ENCODE measurements at places on chromosomes 4 and X. TPM values are rescaled to one million over a fixed set of nuclear protein-coding genes. Genes with fewer than 3 reads are reported as not detected.

The PAGE1 gene
- total RNA-seq = not detected

The PAGE4 gene
- not detected for total RNA-seq

The GPR34 gene
- not detected for total RNA-seq

The CHRDL1 gene
- 1.2 TPM for total RNA-seq

The EPGN gene
- 1.1 TPM for total RNA-seq

The EDNRA gene
- total RNA-seq = 135 TPM

The NOX1 gene
- not detected for total RNA-seq

The PF4V1 gene
- total RNA-seq = not detected

The WDR44 gene
- 20.2 TPM for total RNA-seq

The GAGE2A gene
- total RNA-seq = not detected

The SGMS2 gene
- 71.5 TPM for total RNA-seq

The TMPRSS11A gene
- total RNA-seq = not detected

The GAGE13 gene
- total RNA-seq = not detected

The RADX gene
- 0.31 TPM for total RNA-seq

The EFHC2 gene
- not detected for total RNA-seq

The SPANXC gene
- total RNA-seq = not detected

The GPC3 gene
- 1.5 TPM for total RNA-seq

The VCX2 gene
- not detected for total RNA-seq

The RHOXF1 gene
- total RNA-seq = not detected

The FAM184B gene
- total RNA-seq = not detected

The FAM13A gene
- total RNA-seq = 10.5 TPM

The MAD2L1 gene
- 9.4 TPM for total RNA-seq

The TEX13B gene
- not detected for total RNA-seq

The NSDHL gene
- total RNA-seq = 18.1 TPM

The SLC39A8 gene
- 2.4 TPM for total RNA-seq

The KLKB1 gene
- total RNA-seq = 0.17 TPM

The USP46 gene
- total RNA-seq = 24.9 TPM

The PCDH10 gene
- 30.5 TPM for total RNA-seq

The TRIM61 gene
- total RNA-seq = not detected

The CXCR3 gene
- total RNA-seq = not detected

The UGT8 gene
- total RNA-seq = not detected
